ENCODE measurements at places on chromosomes 7 and 10.

DNA sequence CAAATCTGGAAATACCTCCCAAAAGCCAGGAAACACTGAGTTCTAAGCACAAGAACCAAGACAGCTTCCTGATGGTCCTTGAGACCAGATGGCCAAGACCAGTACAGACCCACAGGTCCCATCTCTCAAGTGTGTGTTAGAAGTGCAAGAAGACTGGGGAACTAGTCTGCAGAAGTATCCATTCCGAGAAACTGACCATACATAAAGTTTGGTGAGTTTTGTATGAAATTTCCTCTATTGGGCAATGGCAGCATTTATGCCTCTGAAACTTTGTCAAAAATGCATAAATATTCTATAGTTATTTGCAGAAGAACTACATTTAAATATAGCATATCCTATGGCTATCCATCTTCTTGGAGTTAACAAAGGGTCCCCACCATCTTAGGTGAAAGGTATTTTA lies 137.5 kb downstream of the LRRN3 start:
- DNase-seq: no peak

GRCh38 chr10:24357344-24358004 lies 148.5 kb downstream of the KIAA1217 start:
- DNase-seq: no peak

DNA sequence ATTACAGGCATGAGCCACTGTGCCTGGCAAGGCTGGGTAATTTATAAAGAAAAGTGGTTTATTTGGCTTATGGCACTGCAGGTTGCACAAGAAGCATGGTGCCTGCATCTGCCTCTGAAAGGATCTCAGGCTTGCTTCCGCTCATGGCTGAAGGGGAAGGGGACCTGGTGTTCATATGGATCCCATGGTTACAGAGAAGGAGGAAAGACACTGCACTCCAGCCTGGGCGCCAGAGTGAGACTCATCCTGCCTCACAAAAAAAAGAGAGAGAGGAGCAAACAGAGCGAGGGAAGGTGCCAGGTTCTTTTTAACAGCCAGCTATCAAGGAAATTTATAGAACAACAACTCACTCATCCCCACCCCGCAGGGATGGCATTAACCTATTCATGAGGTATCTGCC lies 36.2 kb downstream of the HIP1 start:
- no peak for DNase-seq

- DNase-seq: no peak
Measured at GRCh38 chr7:127876393-127876792, 154.8 kb downstream of the LRRC4 start.

GRCh38 chr10:33749067-33749735 lies 414.7 kb upstream of the NRP1 start:
- DNase-seq: no peak

GRCh38 chr7:148121401-148121800 lies 469.2 kb upstream of the C7orf33 start:
- no peak for DNase-seq

- DNase-seq: no peak
Measured at GRCh38 chr7:132351954-132352499, 224.2 kb downstream of the PLXNA4 start.

DNA sequence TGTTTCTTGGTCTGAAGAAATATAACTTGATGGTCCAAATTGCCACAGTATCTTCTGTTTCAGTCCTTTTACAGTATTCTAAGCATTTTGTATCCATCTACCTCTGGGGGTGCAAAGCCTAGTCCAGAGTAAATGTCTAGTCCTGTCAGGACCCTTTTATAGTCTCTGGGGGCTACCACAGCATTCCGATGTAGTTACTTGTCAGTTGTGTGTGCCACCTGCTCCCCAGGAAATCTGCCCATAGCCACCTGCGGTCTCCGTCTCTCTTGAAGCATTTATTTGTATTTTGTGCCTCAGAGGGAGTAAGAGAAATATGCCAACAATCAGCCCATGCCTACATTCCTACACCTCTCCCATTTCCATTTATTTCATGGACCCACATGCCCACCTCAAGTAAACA lies 12.8 kb downstream of the AGBL3 start:
- no peak for DNase-seq

DNA sequence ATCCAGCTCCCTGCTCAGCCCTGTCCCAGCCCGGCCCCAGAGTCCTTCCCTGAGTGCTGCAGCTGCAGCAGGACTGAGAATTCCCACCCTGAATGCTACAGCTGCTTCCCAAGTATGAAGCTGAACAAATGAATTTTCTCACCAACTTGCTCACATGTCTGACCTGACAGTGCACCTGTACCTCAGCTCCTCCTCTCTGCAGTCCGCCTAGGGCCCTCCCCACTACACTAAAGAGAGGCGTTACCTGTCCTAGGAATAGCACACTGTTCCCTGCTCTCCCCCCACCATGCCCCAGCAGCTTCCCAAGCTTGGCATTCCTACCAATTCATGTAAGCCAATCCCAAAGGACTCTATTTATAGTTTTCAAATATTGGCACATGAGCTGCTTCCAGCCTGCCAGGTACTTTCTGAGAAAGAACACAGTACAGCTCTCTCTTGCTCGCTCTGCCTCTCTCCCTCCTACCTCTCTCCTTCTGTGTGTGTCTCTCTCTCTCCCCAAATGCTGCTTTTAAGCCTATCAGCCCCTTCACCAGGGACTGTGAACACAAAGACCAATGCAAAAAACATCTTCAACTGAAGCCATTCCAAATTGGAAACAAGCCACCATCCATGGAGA lies 400.1 kb downstream of the TNS3 start:
- no peak for DNase-seq

- DNase-seq: no peak
Measured at GRCh38 chr10:116538456-116538855, 7.3 kb upstream of the PNLIP start.

DNA sequence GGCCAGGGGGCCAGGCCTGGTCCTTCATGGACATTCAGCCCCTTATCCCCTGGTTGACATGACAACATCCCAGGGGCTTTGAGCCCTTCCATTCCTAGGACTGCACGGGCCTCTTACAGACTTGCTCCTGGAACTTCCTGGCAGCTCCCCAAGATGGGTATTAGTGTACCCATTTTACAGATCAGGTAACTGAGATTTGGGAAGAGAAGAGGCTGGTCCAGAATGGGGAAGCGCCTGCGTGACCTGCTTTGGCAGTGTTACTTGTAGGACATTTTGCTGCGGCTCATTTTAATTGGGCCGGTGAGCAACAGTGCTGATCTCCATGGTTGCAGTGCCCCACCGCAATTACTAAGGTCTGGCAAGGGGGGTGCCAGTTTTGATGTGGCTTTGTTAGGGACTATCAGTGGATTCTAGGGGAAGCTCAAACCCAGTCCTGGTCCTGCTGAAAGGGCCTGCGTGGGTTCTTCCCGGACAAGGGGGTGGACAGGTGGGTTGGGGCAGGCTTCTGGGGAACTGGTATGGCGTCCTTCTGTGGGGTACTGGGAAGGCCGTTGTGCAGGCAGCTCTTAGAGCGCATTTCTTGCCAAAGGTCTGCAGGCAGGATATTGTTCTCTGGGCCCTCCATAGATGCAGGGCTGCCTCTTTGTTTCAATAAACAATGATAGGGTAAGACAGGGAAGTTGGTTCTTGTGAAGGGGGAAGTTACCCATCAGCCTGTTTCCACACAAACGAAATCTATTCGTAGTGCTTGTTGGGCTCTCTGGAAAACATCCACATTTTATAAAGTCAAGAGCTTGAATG lies 137.6 kb downstream of the RGS10 start:
- DNase-seq: no peak

DNA sequence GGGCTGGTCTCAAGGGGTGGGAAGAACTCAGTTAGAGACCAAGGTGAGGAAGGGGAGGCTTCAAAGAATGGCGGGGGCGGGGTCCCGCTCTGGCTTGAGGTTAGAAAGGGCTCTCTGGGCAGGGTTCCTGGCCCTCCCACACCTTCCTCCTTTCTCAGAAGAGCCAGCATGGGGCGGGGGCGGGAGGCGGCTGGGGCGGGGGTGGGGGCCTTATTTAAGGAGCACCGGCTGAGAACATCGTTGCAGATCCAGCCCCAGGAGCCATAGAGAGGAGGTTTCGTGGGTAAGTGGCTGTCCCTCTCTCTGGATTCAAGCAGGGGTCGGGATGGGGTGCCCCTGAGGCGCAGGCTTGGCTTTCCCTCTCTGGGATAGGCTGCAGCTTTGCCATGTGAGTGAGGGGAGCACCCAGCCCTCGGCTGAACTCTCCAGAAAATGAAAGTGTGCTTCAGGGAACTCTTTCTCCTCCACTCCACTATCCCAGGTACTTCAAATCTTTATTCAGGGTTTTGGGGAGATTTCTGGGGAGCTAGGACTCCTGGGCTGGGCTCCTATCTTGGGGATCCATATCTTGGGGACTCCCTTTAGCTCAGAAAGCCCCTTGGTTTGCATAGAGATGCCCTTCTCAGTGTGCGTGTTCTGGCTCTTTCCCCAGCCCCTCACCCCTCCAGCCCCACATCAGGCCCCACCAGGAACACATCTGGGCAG lies 3.3 kb upstream of the CUEDC2 start:
- DNase-seq: no peak

GRCh38 chr7:108136191-108136688 lies 6.1 kb upstream of the LAMB4 start:
- DNase-seq: no peak

DNA sequence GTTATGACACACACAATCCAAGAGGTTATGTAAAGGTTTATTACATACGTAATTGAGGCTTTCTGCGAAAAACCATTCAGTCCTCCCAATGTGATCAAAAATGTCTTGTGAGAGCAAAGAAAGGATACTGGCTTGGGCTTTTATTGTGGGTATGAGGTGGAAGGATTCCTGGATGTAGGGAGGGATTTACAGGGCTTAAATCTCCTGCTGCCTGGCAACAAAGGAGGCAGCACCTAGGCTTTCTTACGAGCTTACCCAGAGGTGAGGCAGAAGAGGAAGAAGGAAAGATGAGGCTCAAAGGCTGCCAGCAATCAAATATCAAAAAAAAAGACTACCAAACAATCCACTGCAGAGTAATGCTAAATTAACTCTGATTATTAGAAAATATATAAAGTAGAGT lies 1149.5 kb upstream of the POT1 start:
- no peak for DNase-seq

DNA sequence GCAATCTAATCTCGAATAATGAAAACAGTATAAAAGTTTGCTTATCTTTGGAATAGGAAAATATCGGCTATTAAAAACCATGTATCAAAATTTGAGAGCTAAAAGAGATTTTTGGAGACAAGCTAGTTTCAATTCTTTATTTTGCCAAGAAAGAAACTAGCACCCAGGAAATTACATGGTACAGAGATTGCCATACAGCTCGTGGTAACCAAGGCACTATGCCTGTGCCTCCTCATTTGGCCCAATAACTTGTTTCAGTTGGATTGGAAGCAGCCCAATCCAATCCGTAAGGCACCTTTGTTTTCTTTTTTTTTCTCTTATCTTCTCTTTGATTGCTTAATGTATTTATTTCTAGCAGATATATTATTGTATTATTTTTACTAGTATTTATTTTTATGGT lies 55.0 kb downstream of the GNAI1 start:
- no peak for DNase-seq

DNA sequence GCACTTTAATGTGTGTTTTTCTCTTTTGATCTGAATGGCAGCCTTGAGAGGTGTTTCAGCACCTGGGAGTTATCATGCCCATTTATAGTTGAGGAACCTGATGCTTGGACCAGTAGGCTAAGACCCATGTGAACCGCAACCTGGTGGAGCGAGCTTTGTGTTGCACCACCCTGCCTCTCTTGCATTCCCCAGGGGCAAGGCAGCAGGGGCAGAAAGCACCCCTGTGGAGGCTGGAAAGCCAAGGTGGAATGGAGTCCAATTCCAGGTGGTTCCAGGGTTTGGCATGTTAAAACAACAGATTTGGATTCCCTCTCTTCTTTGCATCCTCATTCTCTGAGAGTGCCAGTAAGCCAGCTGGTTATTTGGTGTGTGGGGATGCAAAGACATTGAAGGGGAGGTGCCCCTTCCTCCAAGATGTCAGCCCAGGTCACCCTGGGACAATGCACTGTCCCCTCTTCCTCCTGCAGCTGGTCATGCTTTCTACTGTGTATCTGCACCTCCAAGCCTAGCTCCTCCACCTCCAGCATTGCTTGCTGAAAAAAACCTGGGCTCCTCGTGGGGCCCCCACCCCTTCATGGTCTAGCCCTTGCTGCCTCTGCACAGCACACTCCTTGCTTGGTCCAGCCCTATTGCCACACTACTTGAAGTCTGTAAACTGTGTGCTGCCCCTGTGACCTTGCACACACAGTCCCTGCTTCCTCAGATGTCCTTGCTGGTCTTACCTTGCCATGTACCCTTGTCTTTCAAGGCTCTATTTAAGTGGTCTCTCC lies 5.6 kb upstream of the CDH23 start:
- DNase-seq: no peak

GRCh38 chr7:93750986-93751385 lies 139.6 kb downstream of the TFPI2 start:
- DNase-seq: no peak

GRCh38 chr7:10940704-10941355 lies 32.8 kb upstream of the PHF14 start:
- DNase-seq: no peak

GRCh38 chr10:91652364-91652763 lies 19.5 kb upstream of the PPP1R3C start:
- no peak for DNase-seq

- no peak for DNase-seq
Measured at GRCh38 chr7:155715111-155715805, 70.8 kb downstream of the RBM33 start.

DNA sequence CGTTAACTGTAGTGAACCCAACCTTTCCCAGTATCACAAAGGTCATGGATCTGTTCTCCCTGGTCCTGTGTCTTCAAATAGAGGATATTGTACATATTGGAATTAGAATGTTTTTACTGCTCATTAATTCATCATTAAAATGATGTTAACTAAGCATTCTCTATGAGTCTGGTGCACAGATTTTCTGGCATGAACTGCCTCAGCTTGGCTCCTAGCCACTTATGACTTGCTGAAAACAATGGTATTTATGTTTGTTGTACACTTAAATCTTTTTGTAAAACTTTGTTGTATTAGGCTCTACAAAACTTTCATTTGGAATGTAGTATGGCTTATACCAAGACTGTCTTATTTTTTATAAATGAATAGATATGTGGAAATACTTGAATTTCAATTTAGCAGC lies 329.4 kb downstream of the TFEC start:
- no peak for DNase-seq

DNA sequence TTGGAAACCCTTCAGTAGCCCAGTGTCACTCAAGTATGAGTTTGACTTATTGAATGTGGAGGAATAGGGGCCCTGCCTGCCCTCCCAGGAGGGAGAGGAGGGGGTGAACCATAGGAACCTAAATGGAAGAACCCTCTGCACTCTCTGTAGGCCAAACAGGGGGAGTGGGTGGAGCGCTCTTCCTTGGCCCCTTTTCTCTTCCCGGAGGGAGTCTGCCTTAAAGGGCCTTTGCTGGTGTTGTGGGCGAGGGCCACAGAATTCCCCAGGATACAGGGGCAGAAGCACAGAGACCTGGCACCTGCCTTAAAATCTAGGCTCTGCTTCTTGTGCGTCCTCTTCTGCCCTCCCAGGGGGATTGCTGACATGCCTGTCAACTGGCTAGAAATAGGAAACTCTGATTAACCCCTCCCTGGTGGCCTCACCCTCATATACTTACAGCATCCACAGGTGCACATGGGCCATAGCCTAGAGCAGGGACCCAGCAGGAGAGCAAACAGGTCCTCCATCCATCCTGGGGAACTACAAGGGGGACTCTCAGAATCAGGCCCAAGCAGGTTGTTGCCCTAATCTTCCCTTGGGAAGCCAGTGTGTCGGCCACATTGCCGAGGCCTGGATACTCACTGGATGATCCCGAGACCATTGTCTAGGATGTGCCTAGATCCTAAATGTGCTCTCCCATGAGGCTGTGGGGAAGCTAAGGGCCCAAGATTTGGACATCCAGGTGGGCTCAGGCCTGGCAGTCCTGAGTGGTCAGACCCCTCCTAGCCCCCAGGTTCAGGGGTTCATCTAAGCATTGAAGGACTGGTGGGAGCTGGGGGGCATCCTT lies 3.4 kb downstream of the TRIM8 start:
- DNase-seq: no peak

Data from T follicular helper cell (primary cell).